KG1 (cell line): ENCODE measurements at places on chromosomes 13 and 19.

DNA sequence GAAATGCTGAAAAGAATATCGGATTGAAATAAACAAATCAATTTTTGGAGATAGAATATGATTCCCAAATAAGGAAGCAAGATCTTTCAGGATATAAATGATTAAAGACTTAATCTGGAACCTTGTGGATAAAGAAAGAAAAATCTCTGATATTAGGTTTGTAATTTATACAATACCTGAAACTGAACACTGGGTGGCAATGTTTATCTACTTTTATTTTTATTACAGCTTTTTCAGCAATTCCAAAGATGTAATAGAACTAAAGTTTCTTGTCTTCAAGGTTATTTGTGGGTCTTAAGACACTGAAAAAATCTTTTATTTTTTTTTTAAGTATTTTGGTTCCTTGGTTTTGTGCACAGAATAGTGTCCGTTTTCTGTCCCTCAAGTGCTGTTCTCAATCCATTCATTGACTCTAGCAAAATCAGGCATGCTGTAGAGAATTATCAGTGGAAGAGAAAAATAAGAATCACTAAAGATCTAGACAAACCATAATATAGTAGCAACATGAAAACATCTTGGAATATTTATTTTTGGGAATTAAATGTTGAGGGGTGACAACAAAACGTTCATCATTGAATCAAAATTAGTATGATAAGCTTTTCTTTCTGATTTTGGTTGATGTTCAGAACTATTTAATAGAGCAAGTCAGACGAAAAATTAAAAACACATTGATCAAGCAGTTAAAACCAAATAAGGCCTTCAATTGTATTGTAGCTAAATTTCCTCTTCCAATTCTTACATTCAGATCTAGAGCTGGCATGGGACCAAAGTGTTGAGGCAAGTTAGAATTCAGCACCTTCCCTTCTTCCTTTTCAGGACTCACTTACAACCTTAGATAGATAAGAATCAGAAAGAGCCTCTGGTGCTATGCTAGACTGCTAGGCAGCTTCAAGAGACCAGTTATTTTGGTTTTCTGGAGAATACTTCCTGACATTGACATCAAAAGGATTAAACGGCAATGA lies 704.4 kb upstream of the PCDH20 start:
- DNase-seq, result no peak

DNA sequence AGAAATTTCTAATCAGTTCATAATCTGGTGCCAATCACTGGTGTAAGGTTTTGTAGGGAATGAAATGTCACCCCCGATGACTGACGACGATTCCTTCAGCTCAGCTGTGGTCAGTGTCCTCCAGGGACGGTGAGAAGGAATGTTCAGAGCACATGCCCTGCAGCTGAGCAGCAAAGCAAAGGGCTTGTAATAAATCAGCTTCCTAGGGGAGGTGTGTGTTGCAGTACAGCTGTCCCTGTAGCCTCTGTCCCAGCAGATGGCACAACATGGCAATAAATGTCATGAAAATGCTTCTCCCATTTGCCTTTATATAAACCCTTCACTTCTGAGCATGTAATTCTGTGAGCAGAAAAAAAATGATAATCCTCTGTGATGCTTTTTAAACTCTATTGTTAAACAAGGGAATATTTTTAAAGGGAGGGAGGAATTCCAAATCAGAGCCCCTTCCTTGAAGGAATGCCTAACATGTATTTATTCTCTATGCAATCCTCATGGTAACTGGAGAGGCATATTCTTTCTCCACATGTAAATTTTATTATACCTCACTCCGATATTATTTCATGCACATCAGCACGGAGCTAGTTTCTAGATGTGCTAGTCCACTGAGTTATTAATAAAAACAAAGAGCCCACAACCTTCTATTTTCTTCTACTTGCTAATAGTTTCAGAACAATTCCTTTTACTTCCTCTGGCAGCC lies 102.5 kb downstream of the FAM216B start:
- no peak for DNase-seq

- DNase-seq, result no peak
Measured at GRCh38 chr19:40217027-40217810, 965 bp downstream of the TTC9B start.

- no peak for DNase-seq
Measured at GRCh38 chr13:48817166-48817802, 158.4 kb upstream of the FNDC3A start.

GRCh38 chr13:43482026-43482425 lies 304.7 kb downstream of the ENOX1 start:
- DNase-seq, result no peak

DNA sequence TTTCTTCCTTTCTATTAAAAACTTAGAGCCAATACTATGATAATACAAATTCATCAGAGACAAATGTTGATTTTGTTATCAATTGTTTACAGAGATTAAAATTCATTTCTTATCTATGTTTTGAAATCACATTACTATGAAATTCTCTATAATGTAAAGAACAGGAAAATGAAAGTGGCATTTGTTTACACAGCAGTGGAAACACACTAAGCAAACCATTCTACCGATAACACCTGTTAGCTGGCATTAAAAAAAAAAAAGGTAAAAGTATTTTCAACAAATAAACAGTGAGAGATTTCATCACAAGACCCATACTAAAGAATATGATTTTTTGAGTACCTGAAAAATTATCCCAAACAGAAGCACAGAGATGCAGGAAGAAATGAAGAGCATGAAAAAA lies 4.8 kb upstream of the CCDC70 start:
- no peak for DNase-seq

- no peak for DNase-seq
Measured at GRCh38 chr19:34448191-34448590, 20.0 kb downstream of the UBA2 start.

DNA sequence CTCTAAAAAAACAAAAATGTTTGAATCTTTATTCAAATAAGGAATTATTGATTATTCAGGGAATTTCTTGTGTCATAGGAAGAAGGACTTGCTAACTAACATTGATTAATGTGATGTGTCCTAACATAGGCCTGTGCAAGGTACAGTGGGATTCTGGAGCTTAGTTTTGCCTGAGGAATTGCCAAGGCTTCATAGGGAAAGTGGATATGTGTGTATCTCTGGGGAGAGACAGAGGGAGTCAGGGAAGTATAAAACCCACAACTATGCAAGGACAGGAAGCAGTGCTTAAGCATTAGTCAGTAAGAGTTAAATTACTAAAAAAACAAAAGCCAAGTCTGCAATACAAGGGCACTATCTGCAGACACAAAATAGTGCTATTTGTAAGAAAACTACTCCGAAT lies 59.6 kb downstream of the WDFY2 start:
- DNase-seq, result no peak

DNA sequence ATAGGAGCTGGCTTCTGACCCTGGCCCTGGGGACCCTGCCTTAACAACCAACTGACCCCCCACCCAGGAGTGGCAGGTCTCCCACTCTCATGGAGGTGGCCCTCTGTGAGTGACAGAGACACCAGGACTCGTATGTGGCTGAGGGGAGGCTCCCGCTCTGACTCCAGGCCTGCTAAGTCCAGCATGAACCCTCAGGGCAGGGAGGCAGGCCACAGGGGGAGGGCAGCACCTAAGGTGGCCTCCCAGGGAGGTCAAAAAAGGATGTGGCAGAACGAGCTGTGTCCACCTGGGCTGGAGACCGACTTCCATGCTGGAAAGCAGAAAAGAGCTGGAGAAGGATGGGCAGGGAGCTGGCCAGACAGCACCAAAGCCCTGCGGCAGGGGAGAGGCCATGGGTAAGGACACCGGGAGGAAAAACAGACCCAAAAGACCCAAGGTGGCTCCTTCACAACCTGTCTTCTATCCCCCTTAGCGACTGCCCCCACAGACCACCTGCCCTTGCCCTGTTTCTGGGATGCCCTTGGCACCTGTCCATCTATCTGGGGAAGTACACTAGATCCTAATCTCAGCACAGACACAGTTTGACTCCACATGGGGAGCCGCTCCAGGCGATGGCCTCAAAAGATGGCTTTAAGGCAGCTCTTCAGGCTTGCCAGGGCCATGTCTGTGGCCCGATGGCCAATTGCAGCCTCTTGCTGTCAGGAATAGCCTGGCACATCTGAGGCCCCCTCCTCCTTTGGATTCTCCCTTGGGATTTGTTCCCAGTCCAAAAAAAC lies 10.5 kb upstream of the SLC35E1 start:
- no peak for DNase-seq

DNA sequence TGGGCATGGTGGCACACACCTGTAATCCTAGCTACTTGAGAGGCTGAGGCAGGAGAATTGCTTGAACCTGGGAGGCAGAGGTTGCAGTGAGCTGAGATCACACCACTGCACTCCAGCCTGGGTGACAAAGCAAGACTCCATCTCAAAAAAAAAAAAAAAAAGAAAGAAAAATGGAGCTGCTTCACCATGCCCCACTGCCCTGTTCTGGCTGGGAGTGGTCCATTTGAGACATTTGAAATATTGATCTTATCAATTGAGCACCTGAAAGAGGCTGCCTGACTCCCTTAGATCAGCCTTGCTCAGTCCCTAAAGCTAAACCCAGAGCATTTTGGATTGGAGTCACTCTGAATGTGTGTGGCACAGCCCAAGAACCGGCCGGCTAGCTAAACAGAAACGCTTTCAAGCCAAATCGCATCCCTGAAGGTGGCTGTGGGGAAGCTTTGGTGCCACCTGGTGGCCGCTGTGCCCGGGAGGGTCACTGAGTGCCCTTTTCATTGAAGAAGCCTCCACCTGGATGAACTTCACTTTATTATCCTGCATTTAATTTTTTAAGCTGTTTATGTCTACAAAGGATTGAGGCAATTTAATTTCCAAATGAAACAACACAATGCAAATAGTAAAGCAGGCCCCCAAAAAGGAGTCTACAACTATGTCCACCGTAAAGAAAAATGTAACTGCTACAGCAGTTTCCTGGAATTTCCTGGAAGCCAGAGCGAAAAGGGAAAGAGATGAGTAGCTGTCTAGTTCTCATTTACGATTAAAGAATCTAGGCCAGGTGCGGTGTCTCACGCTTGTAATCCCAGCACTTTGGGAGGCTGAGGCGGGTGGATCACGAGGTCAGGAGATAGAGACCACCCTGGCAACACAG lies 53.1 kb upstream of the SERPINE3 start:
- peak; percentile 32 for DNase-seq

- DNase-seq, result no peak
Measured at GRCh38 chr13:94233401-94233800, 246.1 kb downstream of the DCT start.

GRCh38 chr13:83086088-83086487 lies 796.2 kb downstream of the SLITRK1 start:
- no peak for DNase-seq

DNA sequence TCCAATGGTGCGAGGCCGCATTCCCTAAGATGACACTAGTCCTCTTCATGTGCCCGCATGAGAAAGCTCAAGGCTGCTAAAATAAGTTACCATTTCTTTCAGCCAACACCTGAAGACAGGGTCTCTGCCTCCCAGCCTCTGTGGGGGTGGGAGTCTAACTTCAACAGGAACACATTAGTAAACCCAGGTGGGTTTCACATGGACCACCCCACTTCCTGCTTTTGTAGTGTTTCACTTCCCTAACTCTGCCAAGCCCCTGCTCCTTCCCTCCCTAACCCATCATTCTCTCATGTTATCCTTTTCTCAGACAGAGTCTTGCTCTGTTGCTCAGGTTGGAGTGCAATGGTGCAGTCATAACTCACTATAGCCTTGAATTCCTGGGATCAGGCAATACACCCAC lies 783.6 kb downstream of the UQCRFS1 start:
- DNase-seq, result no peak

DNA sequence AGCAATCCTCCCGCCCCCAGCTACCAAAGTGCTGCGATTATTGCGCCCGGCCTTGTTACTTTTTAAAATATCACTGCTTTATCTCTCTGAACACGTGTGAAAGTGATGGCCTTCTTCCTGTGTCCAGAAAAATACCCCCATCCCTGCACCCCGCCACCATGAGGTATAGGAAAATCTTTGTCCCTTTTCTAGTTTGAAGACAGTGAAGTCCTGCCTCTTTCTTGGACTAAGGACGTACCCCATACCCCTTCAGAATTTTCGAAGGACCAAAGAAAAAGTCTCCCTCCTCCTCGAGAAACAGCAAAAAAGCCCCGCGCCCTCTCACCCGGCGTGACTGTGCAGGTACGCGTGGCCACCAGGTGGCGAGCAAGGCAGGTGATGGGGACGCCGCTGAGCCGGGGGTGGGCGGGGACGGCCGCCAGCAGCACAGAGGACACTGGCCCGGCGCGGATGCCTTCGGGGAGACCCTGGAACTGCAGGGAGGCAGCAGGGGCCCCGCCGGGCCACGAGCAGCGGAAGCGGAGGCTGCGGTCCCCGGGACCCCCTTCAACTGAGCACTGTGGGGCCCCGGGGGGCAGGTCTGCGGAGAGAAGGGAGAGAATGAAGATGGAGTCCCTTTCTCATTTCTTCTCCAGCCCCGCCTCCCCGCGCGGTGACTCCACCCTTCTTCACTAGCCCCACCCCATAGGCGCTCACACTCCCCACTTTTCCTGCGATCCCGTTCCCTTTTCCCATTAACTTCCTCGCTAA lies 3.2 kb downstream of the VSIG10L start:
- peak; percentile 88 for DNase-seq

GRCh38 chr13:43009506-43009905 lies 13.9 kb upstream of the DNAJC15 start:
- DNase-seq, result no peak

DNA sequence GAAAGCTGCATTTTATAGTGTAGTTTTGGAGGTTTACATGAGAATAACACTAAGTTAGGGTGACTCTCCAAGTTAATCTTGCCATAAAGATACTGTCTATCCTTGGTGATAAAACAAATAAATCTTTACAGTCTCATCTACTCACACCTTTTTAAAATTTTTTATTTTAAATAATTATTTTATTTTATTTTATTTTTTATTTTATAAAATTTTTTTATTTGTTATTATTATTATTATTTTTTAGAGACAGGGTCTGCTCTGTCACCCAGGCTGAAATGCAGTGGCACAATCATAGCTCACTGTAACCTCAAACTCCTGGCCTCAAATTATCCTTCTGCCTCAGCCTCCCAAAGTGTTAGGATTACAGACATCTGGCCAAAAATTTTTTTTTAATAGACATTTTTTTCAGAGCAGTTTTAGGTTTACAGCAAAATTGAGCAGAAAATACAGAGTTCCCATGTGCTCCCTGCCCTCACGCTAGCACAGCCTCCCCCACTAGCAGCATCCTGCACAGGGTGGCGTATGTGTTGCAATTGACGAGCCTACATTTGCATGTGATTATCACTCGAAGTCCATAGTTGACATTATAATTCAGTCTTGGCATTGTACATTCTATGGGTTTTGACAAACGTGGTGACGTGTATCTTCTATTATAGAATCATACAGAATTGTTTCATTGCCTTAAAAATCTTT lies 41.0 kb downstream of the RASL11A start:
- no peak for DNase-seq
